ENCODE measurements at places on chromosomes 3 and 15.

GRCh38 chr3:127043731-127044510, 61.0 kb downstream of the PLXNA1 start:
- no peak for DNase-seq

DNA sequence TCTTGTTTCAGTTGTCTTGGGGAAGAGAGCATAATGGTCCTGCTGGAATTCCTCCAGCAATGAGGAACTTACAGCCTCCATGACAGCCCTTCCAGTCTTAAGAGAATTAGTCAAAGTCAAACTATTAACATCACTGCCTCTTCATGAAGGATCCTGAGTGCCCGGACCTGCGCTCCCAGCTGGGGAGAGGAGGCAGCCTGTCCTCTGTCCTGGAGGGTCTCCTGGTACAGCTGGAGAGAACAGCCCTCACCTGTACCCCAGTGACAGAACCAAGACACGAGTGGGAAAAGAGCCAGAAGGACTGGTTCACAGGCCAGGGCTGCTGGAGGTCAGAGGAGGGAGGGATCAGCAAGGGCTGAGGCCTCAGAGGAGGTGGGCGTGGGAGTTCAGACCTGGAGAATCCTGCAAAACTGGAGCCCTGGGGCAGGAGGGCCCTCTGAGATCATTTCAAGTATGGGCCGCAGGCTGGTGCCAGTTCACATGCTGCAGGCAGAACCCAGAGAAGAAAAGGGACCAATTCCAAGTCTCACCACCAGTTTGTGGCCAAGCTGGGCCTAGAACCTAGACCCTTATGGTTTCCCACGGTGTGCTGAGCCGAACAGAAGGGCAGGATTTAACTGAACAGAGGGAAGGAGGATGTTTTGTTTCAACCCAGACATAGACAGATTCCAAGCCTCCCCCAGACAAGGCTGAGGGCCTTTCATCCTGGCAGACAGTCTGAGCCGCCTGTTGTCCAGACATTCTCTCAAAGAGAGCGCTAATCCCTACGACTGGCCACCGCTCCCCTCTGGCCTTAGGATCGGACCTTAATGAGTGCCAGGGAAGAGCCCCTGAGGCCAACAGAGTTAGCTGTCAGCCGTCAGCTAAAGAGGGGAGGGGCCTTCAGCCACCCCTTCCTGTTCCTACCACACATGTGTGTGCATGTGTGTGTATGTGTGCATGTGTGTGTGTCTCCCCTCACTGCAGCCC, 18.2 kb downstream of the LOXL1 start:
- no peak for DNase-seq

- DNase-seq: no peak
Observed at GRCh38 chr3:95725770-95726169, 1088.6 kb upstream of the EPHA6 start.

- no peak for DNase-seq
Observed at GRCh38 chr3:71317749-71318457, 265.6 kb downstream of the FOXP1 start.

DNA sequence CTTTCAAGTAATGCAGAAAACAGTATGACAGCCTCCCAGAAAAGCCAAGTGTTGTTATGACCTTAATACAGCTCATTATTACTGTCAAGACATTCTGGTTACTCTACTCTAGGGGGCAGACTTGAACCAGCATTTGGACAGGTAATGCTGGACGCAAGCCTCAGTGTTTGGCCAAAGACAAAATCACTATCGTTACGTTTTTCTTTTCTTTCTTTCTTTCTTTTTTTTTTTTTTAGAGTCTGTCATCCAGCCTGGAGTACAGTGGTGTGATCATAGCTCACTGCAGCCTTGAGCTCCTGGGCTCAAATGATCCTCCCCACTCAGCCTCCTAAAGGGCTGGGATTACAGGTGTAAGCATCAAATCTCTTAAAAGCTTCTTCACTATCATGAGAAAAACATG, 29.4 kb upstream of the TMEM45A start:
- DNase-seq: peak; percentile 74

DNA sequence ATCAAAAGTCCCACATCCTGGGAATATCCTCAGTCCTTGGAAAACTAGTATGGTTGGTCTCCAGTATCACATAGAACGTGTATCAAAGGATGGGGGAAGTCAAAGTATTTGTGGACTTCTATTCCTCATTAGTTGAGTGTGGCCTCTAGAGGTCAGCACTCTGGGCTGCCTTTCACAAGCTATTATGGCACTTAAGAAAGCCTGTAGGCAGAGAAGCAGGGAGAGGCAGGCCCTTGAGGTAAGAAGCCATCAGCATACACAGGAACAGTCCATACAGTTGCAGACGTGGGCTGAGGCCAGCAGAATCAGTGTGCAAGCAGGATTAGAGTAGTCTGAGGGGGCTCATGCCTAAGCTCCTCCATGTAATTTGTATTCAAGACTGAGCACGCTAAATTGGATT, 341.7 kb downstream of the CLSTN2 start:
- DNase-seq: no peak

DNA sequence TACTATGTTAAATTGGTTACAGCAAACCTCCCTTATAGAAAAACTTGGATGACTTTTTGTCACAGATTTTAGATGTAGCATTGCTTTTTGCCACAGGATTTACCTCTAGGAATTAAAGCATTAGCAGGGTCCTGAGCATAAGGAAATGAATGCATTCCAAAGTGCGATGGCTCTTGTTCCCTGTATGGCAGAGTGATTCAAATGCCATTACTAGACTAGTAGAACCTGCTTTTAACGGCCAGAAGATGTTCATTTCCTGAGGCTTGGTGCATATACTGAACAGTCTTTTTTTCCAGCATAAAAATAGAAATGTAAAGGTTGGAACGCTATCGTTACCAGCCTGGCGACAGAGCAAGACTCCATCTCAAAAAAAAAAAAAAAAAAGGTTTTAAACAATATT, 59.4 kb downstream of the WNT5A start:
- no peak for DNase-seq

DNA sequence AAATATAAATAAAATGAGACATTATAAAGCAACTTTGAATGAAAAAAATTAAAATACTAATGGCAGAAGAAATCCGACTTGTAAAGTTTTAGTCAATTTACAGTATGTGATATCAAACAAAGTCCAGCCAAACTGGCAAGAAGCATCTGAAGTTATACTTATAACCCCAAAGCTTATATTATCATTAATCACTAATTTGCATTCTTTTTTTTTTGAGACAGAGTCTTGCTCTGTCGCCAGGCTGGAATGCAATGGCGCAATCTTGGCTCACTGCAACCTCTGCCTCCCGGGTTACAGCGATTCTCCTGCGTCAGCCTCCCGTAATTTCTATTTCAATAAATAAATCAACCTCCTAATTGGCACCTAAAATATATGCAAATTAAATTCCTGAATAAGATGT, 80.1 kb downstream of the AQR start:
- DNase-seq: peak; percentile 22

DNA sequence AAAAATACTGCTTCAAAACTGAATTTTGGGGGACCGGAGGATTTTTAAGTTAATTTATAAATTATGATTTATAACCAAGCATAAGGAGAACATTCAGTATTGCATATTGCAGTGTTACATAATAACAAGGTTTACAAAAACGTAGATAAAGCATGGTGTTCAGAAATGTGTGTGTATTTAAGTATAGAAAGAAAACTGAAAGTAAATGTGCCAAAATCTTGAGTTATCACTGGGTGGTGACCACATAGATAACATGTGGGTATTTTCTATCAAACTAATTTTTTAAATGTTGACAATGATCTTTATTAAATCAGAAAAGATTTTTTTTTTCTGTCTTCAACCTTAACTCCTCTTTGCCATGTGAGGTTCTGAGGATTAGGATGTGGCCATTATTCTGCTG, 32.6 kb downstream of the EIF2AK4 start:
- no peak for DNase-seq

- peak; percentile 65 for DNase-seq
Observed at GRCh38 chr3:72797773-72798543, 50.3 kb downstream of the SHQ1 start.

- no peak for DNase-seq
Observed at GRCh38 chr3:32457971-32458471, 44.6 kb downstream of the CMTM6 start.

GRCh38 chr3:172370419-172370818, 77.8 kb downstream of the GHSR start:
- no peak for DNase-seq

- no peak for DNase-seq
Observed at GRCh38 chr3:58783845-58784244, 117.3 kb upstream of the FAM3D start.

DNA sequence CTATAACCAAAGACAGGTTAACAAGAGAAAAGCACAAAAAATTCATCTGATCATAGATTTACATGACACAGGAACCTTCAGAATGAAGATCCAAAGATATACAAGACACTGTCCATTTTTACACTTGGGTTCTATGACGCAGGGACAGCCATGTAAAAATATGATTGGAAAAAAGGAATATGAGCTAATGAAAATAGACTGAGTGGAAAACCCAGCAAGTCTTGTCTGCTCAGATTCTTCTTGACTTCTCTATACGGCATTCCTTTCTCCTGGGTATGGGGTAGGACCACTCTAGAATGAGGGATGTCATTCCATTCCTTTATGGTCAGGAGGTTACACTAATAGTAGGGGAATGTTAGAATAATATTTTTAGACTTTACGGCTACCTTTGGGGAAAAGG, 46.9 kb downstream of the WDR49 start:
- no peak for DNase-seq

DNA sequence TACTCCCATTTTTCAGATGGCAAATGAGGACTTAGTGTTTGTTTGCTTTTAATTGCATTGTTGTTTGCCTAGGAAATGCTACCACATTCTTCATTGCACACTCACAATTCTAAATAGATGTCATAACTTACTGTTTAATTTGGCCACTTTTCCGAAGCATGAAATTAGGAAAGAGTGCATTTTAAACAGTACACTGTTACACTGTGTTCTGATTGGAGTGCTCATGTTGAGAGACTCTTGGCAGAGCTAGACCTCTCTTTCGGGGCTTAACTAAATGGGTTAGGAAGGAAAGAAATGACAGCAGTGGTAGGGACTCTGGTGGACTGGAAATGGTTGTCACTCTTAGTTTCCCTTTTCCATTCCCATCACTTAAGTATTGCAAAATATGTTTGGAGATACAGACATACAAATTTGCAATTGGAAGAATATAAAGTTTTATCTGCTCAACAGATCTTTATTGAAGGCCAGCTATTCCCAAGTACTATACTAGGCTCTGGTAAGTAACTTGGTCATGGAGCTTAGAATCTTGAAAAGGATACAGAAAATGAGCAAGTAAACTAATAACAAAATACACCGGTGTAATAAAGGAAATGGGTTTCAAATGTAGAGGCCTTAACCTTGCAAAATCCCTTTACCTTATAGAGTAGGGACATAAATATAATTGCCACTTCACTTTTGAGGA, 90.2 kb downstream of the DCUN1D1 start:
- DNase-seq: no peak

All from HFFc6 (cell line).